ENCODE measurements at places on chromosomes 11 and 22.

DNA sequence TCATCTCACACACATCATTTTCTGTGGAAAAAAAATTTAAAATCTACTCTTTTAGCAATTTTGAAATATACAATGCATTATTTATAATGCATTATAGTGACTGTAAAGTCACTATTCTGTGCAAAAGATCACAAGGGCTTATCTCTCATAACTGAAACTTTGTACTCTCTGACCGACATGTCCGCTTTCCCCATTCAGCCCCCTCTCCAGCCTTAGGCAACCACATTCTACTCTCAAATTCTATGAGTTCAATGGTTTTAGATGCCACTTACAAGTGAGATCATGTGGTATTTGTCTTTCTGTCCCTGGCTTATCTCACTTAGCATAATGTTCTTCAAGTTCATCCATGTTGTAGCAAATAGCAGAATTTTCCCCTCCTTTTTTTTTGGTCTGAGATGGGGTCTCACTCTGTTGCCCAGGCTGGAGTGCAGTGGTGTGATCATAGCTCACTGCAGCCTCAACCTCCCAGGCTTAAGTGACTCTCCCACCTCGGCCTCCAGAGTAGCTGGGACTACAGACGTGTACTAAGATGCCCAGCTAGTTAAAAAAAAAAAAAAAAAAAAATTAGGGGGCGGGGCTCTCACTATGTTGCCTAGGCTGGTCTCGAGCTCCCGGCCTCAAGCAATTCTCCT lies 44.5 kb downstream of the SYN3 start:
- no peak for DNase-seq

DNA sequence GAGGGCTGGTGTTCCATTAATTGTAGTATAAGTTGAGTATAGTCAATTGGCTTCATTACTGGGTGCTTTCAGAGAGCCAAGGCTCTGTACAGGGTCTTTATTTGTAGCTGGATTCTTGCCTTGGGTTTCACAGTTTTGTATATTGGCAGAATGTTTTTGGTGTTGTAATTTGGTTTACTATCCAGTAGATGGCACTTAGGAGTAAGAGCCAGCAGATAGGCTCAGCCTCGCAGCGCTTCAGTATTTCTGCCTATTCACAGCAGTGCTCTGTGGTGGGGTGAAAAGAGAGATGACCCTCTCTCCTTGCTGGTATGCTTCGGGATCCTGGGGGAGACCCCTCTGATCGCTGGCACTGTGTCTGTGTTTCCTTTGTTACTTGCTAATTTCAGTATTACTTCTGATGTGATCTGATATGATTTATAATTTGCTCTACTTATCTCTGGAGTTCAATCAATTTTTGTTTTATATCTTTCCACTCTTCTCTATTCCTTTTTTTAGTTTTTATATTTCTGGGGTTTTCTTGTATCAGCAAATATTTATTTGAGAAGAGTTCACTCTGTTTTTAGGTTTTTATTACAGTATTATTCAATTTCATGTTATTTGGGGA lies 52.2 kb downstream of the ANO5 start:
- peak; percentile 21 for DNase-seq

DNA sequence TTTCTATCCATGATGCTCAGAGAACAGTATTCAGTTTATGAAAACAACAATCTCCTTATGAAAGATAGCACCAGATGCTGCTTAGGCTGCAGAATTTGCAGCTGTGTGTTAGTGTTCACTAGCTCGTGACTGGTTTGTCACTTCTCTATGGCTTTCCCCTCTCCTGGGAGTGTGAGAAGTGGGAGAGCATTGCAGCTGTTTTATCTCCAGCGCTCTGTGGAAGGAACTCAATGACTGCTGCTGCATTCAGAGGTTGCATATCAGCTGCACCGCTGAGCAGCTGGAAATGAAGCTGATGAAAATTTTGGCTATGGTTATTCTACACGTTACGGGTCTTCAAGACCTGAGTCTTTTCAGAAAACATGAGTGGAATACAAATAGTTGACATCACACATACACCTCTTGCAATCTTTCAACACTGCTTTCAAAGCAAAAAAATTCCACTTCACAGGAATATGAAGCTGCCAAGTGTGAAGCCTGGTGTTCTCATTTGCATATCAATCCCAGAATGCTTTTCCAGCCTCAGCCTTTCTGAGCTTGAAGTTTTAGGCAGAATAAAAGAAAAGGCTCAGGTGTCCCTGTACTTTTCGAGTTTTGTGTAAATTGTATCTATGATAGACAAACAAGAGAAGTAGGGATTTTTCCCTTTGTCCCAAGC lies 149.3 kb upstream of the DDI1 start:
- no peak for DNase-seq

DNA sequence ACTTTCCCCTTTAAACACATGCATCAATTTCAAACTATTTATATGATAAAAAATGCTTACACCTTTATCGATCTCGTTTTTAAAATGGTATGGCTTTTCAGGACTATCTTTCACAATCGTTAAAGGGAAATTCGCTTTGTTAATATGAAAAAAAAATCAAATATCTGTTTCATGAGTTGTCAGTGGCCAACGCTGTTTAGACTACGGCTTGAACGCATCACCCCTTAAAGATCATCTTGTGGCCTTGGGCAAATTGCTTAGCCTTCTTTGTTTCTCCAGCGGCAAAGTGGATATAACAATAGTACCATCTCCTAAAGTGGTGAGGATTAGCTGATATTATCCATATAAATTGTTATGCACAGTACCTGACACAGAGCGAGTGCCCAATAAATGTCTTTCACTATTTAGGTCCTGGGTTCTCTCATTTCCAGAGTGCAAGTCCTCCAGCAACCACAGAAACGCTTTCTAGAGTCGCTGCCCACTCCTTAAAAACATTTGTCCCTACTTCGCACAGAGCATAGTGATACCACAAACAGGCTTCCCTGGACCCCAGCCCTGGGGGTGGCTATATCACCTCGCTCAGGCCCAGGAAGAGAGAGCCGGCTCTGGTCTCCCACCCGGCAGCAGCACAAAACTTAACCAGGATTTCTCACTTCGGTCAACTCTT lies 904 bp downstream of the SLC35F2 start:
- DNase-seq = no peak

- no peak for DNase-seq
These were observed 31.6 kb downstream of the TTC12 start for GRCh38 chr11:113345978-113346377.

- DNase-seq = no peak
These were observed 789 bp upstream of the LRRC55 start for GRCh38 chr11:57180964-57181363.

GRCh38 chr11:36088266-36088972 lies 144.6 kb downstream of the LDLRAD3 start:
- DNase-seq = no peak

DNA sequence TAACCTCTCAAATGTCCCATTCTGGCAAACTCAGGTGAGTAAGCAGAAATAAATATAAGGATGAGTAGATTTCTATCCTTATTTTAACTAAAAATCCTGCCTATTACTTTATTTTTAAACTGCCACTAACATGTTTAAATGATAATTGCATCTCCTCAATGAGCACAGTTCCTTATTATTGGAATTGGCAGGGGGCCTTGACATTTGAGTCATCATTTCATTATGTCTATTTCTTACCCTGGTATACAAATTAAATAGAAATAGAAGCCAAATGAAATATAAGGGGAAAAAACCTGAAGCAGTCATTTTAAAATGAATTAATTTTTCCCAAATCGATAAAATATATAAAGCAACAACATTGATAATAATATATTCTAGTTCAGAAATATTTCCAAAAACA lies 81.2 kb downstream of the GUCY1A2 start:
- DNase-seq = no peak

GRCh38 chr11:31477528-31478222 lies 31.7 kb downstream of the IMMP1L start:
- DNase-seq = no peak

DNA sequence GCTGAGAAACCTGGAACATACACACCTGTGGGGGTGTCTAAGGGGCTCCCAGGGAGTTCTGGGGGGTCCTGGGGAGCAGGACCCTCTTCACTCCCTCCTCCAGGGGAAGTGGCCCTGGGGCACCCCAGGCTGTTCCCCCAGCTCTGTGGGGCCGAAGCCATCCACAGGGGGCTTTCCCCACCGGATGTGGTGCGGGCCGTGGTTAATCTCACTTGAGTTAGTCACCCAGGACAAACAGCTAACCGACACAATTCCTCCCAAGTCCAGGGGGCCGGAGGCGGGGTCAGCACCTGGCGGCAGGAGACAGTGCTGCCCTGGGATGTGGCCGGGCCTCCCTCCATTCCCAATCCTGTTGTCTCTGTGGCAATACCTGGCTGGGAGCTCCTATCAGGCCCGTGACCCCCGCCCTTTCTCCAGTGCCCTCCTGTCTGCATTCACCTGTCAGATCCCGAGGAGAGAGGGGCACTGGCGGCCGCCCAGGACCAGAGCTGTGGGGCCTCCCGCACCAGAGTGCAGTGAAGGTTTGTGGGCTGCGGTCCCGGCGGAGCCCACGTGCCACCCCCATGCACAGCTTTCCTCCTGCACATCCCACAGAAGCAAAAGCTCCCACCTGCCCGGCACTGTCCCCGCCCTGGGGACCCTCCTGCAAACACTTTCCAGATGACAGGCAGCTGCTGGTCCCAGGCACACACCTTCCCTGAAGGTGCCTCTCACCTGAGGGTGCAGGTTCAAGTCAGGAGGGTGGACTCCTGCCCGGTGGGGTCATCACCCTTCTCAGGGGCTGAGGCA lies 5.2 kb upstream of the MUC5AC start:
- no peak for DNase-seq

DNA sequence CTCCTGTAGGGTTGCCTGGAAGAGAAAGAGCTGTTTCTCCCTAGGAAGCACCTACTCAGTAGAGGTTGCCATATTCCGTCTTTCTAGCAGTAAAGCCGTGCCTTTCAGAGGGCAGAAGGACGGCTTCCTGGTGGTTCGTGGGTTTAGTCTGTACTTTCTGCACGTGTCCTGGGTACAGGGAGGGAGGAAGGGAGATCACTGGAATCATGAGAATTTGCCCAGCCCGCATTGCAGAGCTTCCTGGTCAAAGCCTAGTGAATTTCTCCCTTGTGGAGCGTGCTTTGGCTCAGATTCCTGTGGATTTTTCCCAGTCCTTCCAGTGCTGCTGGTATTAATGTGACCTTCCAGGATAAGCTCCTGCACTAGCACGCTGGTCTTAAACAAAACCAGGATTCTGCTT lies 44.9 kb downstream of the GRAMD1B start:
- DNase-seq = peak; percentile 28
